NCI-H1436 (cell line): ENCODE measurements at places on chromosomes 13 and 19.

DNA sequence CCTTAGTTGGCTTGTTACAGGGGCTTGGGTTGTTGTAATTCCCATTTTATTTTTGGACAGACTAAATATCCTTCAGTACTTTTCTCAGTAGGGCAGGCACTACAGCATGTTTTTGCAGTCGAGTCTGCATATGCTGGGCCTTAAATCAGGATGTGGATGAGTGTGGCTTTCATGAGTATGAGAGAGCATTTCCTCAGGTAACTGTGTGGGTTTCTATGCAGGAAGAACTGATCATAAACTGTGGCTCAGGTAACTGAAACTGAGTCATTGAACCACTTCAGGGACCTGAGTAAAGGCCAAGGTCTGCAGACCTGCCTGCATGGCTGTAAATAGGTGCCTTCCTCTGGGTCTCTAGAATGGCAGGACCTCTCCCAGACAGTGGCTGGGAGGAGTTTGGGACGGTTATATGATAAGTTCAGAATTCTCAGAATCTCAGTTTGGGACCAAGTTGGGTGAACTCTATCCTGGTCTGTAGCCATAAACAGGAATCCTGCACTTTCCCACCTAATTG is 112.1 kb downstream of the ZNF737 start:
- no peak for DNase-seq

- DNase-seq: no peak
Measured at GRCh38 chr19:46176116-46176860, 28.2 kb downstream of the IGFL2 start.

DNA sequence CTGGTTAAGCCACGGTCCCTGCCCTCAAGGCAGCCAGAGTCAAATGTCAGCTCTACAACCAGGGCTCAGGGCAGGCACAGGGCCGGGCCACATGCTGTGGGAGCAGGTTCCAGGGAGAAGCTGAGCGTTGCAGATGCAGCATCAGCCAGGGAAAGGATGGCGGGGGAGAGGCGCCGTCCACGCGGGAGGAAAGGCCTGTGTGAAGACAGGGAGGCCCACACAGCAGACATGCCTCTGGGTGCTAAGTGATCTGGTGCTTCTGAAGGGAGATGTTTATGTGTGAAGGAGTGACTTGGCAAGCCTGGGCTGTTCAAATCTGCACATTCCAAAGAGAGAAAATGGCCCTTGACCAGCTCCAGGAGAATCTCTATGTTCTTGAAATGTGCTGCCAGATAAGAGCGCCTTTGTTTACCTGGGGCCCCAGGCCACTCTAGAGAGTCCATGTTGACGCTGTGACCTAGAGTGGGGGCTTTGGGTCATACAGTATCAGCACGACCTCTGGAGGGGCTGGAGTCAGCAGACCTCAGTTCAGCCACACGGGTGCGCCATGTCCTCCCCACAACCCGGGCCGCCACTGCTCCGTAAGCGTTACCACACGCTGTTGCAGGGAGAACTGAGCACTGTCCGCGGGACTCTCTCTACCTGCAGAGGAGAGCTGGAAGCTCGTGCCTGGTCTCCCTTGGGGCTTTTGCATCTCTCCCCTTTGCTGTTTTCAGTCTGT is 15.9 kb upstream of the ATF5 start:
- no peak for DNase-seq

DNA sequence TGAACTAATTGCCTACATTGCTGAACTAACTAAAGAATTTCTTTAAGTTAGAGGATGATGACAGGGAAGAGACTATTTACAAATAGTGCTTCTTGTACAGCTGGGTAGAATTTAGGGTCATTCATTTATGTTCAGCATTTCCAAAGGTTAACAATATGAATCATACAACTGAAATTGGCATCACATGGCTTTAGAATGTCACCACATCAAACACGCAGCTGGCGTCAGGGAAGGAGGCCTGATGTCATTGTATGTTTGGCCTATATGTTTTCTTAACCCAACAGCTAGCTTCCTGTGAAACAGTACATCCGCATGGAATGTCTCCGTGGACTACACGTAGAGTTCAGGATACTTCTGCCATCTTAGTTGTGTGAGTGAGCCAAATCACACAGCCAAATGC is 99.0 kb upstream of the TNFSF11 start:
- no peak for DNase-seq

DNA sequence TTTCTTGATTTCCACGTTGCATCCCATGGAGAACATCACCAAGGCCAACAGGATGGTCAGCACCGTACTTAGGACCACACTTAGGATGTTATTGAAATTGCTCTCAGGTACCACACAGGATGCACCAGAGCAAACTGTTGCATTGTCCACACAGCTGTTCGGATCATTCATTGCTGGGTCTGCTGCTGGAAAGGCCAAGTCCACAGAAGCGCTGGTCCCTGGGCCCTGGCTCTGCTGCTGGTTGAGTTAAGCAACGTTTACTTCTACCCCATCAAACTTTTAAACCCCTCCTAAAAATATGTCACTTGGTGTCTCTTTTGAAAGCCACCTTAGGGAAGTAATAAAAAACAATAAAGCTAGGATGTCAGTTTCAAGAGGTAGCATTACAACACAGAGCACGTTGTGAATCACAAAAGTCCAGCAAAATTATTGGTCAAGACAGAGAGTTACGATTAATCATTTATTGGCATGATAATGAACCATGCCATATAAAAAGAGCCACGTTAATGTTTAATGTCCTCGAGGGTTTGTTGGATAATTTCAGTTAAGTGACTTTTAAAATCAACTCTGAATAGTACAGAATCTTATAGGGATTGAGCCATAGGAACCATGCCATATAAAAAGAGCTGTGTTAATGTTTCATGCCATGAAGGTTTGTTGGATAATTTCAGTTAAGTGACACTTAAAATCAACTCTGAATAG is at the start of gene SLC10A2:
Gene SLC10A2 (minus strand): TSS at position 339 of the 702 bp plus-strand sequence. CDS start 168 bp downstream, at position 171.
- DNase-seq: no peak

GRCh38 chr13:28707629-28708427 is 10.9 kb downstream of the SLC46A3 start:
- DNase-seq: no peak

DNA sequence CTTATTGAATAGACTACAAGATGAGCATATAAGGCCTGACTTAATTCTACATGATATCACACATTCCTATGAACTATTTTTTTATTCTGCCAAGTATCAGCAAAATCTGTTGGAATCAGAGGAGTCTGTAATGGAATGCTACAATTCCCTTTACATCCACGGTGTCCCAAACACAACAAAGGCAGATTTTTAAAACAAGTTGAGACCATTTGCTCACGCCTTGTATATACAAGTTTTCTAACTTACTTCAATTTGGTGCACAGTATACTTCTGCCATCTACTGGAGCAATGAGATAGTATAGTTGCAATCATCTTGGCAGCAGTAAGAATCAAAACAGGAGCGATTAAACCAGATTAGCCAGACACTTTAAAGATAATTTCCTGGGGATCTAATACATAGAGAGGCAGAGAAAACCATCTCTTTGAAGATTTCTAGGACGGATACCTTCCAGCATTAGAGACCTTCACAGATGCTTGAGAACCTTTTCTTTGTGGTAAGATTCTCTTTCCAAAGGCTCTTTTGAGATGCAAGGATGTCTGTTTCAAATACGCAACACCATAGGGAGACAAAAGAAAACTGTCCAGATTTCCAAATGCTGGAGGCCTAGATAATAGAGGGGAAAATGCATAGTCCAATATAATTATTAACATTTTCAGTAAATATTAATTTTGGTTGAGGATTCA is 302.0 kb upstream of the MIR17HG start:
- no peak for DNase-seq

DNA sequence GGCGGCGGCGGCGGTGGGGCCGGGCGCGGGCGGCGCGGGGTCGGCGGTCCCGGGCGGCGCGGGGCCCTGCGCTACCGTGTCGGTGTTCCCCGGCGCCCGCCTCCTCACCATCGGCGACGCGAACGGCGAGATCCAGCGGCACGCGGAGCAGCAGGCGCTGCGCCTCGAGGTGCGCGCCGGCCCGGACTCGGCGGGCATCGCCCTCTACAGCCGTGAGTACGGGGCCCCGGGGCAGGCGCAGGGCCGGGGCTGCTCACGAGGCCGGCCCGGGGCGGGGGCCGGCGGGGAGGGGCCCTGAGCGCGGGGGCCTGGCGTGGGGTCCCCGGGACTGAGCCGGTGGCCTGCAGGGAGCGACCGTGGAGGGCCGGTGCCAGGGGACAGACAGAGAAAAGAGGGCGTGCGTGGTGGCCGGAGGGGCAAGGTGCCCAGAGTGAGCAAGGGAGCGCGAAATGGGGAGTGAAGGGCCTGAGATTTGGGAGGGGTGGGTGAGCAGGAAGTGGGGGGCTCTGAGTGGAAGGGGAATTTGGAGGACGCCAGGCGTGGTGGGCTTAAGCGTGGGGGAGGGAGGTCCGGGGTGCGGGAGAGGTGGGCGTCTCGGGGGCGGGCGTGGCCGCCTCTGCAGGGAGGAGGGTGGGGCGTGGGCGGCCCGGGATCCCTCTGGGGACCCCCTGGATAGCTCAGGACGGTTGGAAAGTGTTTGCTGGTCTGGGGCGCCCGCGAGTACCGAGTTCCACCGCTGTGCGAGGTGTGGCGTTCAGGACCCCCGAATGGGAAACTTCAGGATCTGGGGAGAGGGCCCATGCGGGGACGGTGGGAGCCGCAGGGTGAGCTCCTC is 575 bp downstream of the CARM1 start:
- peak; percentile 53 for DNase-seq

- DNase-seq: peak; percentile 72
Measured at GRCh38 chr19:3274942-3275582, 50.6 kb downstream of the CELF5 start.
